NCI-H2107 (cell line): ENCODE measurements at places on chromosomes 12 and 14.

- DNase-seq, result no peak
Measured at GRCh38 chr14:68682166-68683103, 110.4 kb downstream of the ZFP36L1 start.

- no peak for DNase-seq
Measured at GRCh38 chr14:105261781-105262180, 13.4 kb downstream of the BTBD6 start.

DNA sequence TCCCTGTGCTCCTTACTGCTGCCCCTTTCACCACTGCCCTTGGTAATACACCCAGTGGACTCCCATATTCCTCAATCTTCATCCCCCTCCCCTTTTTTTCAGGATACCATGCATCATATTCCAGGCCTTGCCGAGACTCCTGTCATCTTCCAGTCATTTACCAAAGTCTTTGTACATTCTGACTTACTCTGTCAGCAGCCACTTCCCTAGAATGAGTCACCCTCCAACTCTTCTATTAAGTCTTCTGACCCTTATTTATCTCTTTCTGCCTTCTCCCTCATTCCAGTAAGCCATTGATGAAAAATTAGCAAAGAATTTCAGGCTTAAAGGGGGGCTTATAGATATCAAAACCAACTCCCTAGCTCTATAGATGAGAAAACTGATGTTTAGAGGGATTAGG is 128.0 kb downstream of the STXBP6 start:
- no peak for DNase-seq

DNA sequence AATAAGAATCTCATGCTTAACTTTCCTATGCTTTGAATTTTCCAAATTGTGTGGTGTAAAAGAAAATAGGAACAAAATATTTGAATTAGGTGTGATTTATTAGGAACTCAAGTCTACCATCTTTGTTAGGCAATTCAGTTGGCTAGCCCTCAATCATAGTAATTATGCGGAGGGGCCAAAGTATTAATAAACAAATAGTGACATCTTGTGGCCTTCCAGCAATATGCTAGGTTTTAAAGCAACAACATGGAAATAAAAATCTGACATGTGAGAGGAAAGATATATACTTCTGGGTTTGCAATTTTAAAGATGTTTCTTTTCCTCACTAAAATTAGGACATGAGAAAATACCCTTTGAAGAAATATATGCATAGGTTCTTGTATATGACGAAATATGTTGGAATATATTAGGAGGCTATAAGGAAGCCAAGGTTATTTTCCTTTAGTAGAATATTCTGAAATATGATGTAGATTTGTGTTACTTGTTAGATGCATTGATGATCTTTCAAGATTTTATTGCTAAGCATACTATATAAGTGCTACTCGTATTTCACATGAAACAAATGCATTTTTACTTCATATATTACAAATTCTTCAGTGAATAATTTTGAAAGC is 200.4 kb downstream of the PTPRO start:
- peak; percentile 15 for DNase-seq

- DNase-seq, result no peak
Measured at GRCh38 chr14:71314717-71315116, 407.5 kb downstream of the PCNX1 start.

DNA sequence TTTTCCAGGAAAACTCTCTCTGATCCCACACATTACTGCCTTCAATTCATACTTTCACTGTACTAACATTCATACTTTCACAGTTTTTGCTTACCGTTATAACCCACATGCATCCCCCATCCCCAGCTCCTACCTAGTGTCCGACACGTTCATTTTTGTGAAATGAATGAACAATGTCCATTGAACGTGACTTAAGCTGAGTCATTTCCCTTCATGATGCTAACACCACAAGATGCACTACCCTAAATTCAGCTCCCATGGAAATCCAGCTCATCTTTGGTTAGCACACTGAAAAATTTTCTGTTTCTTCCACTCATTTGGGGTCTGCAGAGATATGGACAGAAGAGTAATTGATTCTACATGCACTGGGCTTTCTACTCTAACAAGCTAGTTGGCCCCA is 84.7 kb downstream of the GALNT4 start:
- no peak for DNase-seq

DNA sequence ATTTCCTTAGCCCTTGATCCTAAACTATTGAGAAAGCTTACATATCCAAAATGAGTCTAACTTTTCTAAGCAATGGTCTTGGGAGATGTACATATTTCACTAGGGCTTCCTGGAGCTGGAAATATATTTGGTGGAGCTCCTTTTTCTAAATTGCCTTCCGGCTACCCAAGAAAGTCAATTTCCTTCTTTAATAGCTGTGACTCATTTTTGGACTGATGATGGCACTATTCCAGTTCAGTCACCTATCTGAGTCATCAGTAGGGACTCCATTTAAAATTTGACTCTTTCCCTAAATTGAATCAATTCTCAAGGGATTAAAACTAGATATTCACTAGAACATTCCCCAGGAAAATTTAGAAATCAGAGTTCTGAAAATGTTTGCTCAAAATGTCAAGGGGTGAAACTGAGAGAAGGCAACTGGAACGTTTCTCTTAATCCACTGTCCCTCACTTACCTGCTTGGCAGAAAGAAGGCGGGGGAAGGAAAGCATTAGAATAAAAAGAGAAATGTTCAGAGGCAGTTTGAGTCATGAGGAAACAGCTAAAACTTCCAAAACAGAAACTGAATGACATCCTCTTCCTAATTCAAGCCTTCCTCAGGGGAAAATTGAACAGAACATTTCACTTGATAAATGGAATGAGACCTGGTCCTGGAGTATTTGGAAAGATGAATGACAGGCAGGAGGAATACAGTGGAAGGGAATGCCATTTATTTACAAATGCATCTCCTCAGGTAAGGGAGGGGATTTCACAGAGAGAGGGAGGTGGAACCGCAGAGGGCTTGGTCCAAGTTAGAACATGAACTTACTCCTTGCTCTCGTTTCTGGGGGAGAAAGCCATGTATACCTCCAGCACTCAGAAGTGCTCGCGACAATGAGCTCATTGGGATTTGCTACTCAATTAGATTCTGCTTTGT is 91.2 kb downstream of the RGS6 start:
- DNase-seq, result no peak

- no peak for DNase-seq
Measured at GRCh38 chr14:80627745-80628144, 313.8 kb downstream of the CEP128 start.

DNA sequence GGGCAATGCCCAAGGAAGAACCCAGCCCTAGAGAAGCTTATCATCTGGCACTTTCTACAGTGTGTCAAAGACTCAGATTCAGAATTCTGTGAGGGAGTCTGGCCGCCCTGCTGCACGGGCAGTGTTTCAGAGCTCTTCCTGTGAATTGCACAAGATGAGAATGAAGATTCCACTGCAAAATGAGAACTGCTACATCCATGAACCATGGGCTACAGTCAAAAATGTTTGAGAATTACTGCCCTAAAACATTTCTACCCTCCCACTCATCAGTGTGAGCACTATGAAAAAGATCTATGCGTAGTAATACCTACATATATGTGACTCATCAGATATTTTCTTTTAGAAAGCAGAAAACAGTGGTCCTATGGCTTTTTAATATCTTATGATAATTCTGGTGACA is 104.0 kb downstream of the STAB2 start:
- DNase-seq, result no peak

- DNase-seq, result no peak
Measured at GRCh38 chr14:51059032-51059431, 35.9 kb downstream of the TRIM9 start.

- no peak for DNase-seq
Measured at GRCh38 chr12:123580772-123581171, 3.6 kb upstream of the TMED2 start.

GRCh38 chr14:57182760-57183503 is 85.8 kb downstream of the EXOC5 start:
- peak; percentile 64 for DNase-seq

DNA sequence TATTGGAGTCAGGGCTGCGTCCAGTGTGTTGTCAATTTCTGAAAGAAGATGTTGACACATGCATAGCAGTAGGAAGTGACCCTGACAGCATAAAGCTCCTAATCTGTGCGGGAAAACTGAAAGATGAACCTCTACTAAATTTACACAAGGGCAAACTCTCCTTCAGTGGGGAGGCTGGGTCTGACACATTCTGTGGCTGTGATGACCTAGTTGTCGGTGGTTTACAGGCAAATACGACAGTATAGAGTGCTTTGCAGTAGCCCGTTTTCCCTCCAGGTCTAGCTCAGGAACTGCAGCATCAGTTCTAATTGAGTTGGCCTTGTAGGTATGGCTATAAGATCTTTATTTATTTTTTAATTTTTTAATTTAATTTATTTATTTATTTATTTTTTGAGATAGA is 14.8 kb upstream of the GABARAPL1 start:
- DNase-seq, result no peak

GRCh38 chr12:11868027-11868426 is 202.7 kb upstream of the BCL2L14 start:
- DNase-seq, result no peak

DNA sequence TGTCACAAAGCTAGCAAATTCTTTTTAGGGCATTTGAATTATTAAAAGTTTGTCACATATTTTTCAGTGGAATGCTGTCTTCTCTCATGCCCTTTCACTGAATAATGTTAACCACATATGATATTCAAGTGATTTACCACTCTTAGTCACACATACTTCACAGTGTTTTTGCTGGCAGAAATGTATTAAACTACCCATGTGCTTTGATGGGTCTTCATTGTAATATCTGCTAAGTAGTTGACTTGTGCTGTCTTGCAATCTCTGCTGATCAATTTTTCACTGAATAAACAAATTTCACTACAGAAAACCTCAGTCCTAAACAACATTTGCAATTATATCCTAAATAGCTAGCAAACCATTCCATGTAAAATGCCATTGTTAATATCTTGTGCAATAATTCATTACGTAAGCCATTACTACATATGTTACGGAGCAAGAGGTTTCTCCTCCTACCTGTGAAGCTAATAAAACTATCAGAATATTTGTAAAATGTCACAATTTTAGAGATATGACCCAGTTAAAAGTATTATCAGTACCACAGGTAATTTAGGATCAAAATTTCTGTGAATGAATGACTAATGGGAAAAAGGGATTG is 64.6 kb upstream of the LMO3 start:
- DNase-seq, result no peak

GRCh38 chr14:57068511-57068910 is 200.2 kb downstream of the EXOC5 start:
- DNase-seq, result no peak

GRCh38 chr12:49058366-49059044 is 2.1 kb downstream of the KMT2D start:
- no peak for DNase-seq

GRCh38 chr14:59337141-59337611 is 128.0 kb downstream of the GPR135 start:
- no peak for DNase-seq

DNA sequence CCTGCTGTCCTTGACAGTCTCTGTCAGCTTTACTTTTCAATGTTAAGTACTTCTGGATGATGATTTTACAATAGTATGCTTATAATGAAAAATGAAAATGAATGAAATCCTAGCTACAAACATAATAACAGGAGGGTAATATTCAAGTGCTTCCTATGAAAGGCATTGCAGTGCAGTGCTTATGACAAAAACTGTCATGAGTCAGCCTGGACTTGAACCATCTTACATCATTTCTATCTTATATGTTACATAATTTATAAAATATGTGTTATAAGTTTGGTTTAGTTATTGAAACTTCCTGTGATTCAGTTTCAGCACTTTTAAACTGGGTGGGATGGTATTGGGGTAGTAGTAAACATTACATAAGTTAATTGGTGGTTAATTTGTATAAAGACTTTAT is 451.7 kb downstream of the TMEM117 start:
- DNase-seq, result no peak

GRCh38 chr12:71685312-71685906 is 473 bp upstream of the TMEM19 start:
- DNase-seq, result no peak

DNA sequence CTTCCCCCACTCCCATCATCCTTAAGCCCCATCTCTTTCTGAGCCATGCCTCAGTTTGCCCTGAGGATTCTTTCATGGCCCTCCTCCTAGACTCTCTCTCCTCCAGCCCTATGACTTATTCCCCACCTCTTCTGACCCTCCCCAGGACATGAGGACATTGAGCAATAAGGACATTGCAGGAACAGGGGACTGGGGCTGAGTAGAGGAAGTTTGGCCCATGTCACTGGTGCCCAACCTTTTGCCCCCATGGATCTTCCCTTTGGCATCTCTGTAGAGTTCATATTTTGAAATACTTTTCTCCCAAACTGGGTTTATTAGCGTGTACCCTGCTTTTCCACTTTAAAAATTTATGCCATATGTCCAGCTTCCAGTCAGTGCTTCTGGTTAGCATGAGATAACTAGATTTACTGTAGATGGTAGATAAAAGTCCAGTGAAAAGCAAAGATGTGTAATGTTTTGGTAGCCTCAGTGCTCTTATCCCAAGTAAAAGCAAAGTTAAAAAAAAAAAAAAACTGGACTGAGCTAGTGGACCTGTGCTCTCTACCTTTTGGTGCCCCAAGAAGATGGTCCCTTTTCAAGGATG is 6.1 kb upstream of the LRP1-AS start:
- no peak for DNase-seq

GRCh38 chr14:90846511-90846910 is 30.3 kb upstream of the TTC7B start:
- DNase-seq, result no peak

- no peak for DNase-seq
Measured at GRCh38 chr12:62827042-62827441, 107.9 kb downstream of the PPM1H start.

GRCh38 chr12:122929812-122930211 is 33.9 kb upstream of the VPS37B start:
- DNase-seq, result no peak

DNA sequence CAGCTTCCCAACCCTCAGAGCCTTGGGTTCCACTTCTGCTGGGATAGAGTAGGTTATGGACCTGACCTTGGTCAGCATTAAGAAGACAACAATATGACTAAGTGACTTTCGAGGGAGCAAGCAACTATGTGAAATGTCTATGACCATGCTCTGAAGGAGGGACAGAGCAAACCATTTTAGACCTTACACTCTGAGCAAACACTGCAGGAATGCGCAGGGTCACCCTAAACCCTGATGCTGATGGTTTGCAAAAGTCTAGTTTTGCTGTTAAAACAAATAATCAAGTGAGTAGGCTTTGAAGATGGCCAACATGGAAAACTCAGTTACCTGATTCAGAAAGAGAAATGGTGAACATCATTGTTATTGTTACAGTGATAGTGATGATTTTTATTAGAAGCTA is 8.7 kb downstream of the ZCCHC8 start:
- DNase-seq, result no peak

DNA sequence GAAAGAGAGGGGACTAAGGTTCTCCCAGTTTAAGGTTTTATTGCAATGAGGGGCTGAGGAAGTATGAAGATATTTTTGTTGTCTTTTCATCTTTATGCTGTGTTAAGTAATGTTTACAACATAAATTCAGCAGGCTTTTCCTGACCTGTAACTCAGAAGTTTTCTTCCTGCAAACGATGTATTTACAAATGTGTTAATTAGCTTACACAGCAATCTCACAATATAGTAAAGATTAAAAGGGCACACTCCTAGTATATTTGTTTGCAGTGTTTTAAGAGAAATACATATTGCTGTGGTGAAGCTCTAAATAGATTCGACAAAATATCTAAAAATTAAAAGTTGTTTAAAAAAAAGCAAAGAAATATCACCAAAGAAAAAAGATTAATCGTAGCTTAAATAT is 55.7 kb downstream of the OR11H12 start:
- DNase-seq, result no peak
